Brain (organoid and tissue), 16 donors: ENCODE measurements at places on chromosomes 2 and 18. TPM values are rescaled to one million over a fixed set of nuclear protein-coding genes. Genes with fewer than 3 reads are reported as not detected.

Gene CNDP1
- polyA plus RNA-seq = 90.4 TPM

Gene C2orf80
- 3.3 TPM for polyA plus RNA-seq

Gene HOXD1
- 2.1 TPM for polyA plus RNA-seq

Gene ORC4
- polyA plus RNA-seq = 17.4 TPM

Gene GATA6
- polyA plus RNA-seq = not detected

Gene PMAIP1
- 7.5 TPM for polyA plus RNA-seq

Gene ONECUT2
- polyA plus RNA-seq = 2.1 TPM

Gene IL37
- not detected for polyA plus RNA-seq

Gene DTNA
- polyA plus RNA-seq = 114 TPM

Gene TMEM237
- 22.6 TPM for polyA plus RNA-seq

Gene RNF181
- polyA plus RNA-seq = 145 TPM

Gene MARCHF4
- polyA plus RNA-seq = 41.1 TPM

Gene TNFAIP6
- polyA plus RNA-seq = 0.85 TPM

Gene COPS9
- 249 TPM for polyA plus RNA-seq

Gene CCL20
- polyA plus RNA-seq = not detected

Gene IL18R1
- polyA plus RNA-seq = 0.31 TPM

Gene MROH2A
- not detected for polyA plus RNA-seq

Gene TRABD2A
- 0.90 TPM for polyA plus RNA-seq

Gene LRATD1
- 16.4 TPM for polyA plus RNA-seq

Gene SCYGR4
- polyA plus RNA-seq = not detected
